ENCODE measurements at places on chromosomes 7 and 10. TPM values are rescaled to one million over a fixed set of nuclear protein-coding genes. Genes with fewer than 3 reads are reported as not detected.

The EBLN1 gene
- total RNA-seq = not detected

The SEMA3D gene
- total RNA-seq = 0.64 TPM

The TFEC gene
- not detected for total RNA-seq

The GATA3 gene
- 79.7 TPM for total RNA-seq

The FANK1 gene
- 0.38 TPM for total RNA-seq

GRCh38 chr7:111475959-111476358, 86.3 kb downstream of the IMMP2L start:
- DNase-seq = no peak

DNA sequence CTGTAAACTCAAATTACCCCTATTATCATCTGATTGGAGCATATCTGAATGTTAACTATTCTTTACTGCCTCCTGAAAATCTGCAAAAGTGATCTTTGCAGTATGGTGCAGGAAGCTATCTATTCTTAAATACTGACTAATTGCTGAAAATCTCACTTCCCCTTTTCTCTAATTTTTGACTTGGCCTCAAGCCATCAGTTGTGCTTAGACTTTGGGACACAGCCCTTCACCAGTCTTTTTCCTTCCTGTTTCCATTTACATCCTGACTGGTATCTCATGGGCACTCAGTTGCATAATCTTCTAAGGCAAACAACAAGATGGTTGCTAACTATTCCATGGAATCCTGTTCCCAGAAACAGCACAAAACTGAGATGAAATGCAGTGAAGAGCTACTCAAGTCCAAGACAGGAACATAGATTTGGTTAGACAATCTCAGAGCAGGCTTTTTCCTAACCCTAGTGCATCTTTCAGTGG, 228.5 kb downstream of the SORCS1 start:
- no peak for DNase-seq

GRCh38 chr10:1188558-1189135, 132.5 kb downstream of the WDR37 start:
- no peak for DNase-seq

GRCh38 chr10:66924674-66925345, 1.0 kb upstream of the LRRTM3 start:
- no peak for DNase-seq

DNA sequence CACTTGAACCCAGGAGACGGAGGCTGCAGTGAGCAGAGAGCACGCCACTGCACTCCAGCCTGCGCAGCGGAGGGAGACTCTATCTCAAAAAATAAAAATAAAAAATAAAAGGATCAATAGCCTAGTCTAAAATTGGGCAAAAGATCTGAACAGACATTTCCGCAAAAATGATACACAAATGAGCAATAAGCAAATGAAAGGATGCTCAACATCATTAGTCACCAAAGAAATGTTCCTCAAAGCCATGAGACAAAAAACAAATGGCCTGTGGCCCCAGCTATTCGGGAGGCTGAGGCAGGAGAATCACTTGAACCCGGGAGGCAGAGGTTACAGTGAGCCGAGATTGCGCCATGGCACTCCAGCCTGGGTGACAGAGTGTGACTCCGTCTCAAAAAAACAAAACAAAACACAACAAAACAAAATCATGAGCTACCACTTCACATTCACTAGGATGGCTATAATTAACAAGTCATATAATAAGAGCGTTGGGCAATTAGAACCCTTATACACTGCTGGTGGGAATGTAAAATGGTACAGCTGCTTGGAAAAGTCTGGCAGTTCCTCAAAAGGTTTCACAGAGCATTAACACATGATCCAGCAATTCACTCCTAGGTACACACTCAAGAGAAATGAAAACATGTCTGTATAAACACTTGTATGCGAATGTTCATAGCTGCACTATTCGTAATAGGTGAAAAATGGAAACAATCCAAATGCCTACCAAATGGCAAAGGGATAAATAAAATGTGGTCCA, 3.1 kb downstream of the DAGLB start:
- no peak for DNase-seq

- no peak for DNase-seq
These were observed 483.0 kb downstream of the MAGI2 start for GRCh38 chr7:78970440-78970916.

DNA sequence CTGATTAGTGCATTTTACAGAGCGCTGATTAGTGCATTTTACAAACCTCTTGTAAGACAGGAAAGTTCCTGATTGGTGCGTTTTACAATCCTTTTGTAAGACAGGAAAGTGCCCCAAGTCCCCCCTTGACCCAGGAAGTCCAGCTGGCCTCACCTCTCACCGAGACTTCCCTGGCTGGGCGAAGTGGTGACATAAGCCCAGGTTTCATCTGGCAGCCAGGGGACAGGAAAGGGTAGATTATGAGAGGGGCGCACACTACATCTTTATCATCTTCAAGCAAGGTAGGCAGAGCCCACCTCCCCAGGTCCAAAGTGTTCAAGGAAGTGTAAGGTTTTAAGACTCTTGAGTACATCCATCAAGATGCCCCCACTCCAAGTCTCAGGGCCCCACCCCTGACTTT, 5.5 kb upstream of the GDF10 start:
- DNase-seq = no peak

DNA sequence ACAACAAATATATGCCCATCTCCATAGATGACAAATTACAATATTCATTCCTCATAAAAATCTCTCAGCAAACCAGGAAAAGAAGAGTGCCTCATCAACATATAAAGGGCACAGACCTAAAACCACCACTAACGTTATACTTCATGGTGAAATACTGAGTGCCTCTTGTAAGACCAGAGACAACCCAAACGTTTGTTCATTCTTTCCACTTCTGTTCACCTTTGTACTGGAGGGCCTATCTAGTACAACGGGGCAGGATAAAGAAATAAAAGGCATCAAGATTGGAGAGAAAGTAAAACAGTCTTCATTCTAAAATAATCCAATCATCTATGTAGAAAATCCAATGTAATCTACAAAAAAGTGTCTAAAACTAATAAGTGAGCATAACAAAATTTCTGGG, 79.1 kb downstream of the LARP4B start:
- DNase-seq = no peak

DNA sequence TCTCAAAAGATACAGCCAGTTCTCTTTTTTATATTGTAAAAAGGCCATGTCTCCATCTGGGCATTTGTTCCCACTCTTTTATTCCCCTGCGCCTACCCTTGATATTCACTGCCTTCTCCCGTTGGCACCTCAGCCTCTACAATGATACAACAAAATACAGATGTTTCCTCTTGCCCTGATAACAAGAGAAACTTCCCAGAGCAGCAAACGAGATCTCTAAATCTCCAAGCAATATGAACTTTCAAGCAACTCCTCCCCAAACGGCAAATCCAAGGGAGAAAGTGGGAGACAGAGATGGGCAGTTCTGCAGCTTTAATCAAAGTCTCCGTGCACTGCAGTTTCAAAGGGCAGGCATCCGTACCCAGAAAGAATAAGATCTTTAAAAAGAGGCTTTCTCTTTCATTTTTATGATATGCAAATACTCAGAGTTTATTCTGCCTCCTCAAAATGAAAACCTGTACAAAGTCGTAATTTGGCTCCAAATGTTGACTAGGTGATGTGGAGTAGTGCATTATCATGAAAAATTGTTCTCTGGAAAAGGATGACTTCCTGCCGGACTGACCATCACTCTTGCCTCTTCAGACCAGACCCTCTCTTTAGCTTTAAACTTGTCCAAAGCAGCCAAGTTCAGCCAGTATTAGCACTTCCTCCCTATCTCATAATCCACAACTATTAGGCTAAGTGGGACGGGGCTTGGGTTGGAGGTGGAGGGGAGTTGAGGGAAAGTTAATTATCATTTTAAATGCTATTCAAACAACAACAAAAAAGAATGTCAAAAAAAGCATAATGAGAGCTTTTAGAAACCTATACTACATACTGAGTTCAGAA, 682 bp downstream of the HGF start:
- DNase-seq = no peak

DNA sequence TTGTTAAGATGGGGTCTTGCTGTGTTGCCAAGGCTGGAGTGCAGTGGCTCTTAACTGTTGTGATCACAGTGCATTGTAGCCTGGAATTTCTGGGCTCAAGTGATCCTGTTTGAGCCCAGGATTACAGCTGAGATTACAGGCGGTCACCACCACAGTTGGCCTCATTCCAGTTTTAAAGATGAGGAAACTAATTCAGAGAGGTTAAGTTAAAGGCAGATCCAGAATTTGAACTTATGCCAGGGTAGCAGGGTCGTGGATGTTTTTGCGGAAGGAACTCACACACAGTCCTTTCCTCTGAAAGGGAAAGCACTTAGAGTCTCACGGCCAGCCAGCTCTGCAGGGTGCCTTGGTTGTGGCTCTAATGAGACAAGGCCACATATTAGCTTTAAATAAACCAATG, 84.7 kb downstream of the MMRN2 start:
- no peak for DNase-seq

DNA sequence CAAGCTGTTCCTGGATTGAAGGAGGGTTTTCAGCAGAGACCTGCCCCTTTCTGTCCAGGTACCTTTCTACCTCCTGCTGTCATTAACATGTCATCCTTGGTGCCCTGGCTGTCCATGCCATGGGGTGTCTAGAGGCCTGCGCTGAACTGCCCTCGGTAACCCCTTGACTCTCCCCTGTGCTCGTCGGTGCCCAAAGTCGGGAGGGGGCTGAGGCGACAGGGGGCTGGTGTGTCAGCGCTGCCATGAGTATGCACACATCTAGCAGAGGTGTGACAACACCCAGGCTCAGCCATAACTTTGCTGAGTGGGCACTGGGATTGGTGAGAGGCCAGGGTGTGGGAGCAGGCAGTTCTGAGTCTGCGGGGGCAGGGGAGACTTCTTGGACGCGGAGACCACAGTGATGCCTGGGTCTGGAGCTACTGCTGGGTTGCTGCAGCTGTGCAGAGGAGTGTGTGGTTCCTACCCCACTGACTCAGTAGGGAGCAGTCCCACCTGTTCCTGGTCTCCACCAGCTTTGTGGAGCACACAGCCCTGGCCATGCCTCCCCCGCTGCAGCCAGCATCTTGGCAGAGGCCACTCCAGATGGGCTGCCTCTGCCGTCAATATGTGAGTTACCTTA, 376.2 kb upstream of the SEMA3C start:
- no peak for DNase-seq

GRCh38 chr7:71527213-71527612, 395.3 kb downstream of the GALNT17 start:
- no peak for DNase-seq

- DNase-seq = no peak
These were observed 22.2 kb upstream of the CCL24 start for GRCh38 chr7:75835688-75836285.
